Glomerular endothelial cell (primary cell): ENCODE measurements at places on chromosomes 6 and 20. TPM values are rescaled to one million over a fixed set of nuclear protein-coding genes. Genes with fewer than 3 reads are reported as not detected.

GRCh38 chr6:37033255-37033654 lies 27.8 kb downstream of the FGD2 start:
- no peak for DNase-seq

GRCh38 chr6:37174515-37175331 lies 4.8 kb downstream of the PIM1 start:
- no peak for DNase-seq

CDC5L gene
- 15.5 and 18.7 TPM in 2 replicates for total RNA-seq

OPRM1 gene
- not detected in 2 replicates for total RNA-seq

GJA10 gene
- not detected in 2 replicates for total RNA-seq
